Osteocyte (in vitro differentiated cells): ENCODE measurements at places on chromosomes 4 and X. TPM values are rescaled to one million over a fixed set of nuclear protein-coding genes. Genes with fewer than 3 reads are reported as not detected.

Gene GIMD1
- total RNA-seq: not detected in 2 replicates

Gene EDA
- not detected in 2 replicates for total RNA-seq

DNA sequence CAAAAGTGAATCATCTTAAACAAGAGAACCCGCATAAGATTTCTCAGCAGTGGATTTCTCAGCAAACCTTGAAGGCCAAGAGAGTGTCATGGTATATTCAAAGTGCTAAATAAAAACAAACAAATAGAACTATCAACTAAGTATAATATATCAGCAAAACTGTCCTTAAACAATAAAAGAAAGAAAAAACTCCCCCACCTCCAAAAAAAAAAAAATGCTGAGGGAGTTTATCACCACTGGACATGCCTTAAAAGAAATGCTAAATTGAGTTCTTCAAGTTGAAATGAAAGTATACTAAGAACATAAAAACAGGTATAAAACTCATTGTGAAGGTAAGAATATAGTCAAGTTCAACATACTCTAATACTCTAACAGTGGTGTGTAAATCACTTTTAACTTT, 53.9 kb upstream of the EPGN start:
- H3K4me3 ChIP-seq: no peak overlapping the region
- peaks cover 4% of the 10 kb centered on the region for H3K4me1 ChIP-seq
- peaks cover 12% of the 10 kb centered on the region for H3K36me3 ChIP-seq
- H3K27me3 ChIP-seq: no peaks in the 10 kb centered on the region
- DNase-seq: no peak
- no peak overlapping the region for H3K27ac ChIP-seq

GRCh38 chr4:17128268-17128667, 229.8 kb upstream of the LDB2 start:
- no peak for DNase-seq
- no peaks in the 10 kb centered on the region for H3K36me3 ChIP-seq
- H3K4me3 ChIP-seq: no peak overlapping the region
- H3K4me1 ChIP-seq: peaks cover 8% of the 10 kb centered on the region
- no peak overlapping the region for H3K27ac ChIP-seq
- H3K27me3 ChIP-seq: no peaks in the 10 kb centered on the region

- no peak overlapping the region for H3K4me3 ChIP-seq
- no peak for DNase-seq
- no peaks in the 10 kb centered on the region for H3K4me1 ChIP-seq
- H3K27ac ChIP-seq: no peak overlapping the region
- H3K36me3 ChIP-seq: no peaks in the 10 kb centered on the region
Observed at GRCh38 chr4:140515423-140515822, 8.5 kb upstream of the ELMOD2 start.

DNA sequence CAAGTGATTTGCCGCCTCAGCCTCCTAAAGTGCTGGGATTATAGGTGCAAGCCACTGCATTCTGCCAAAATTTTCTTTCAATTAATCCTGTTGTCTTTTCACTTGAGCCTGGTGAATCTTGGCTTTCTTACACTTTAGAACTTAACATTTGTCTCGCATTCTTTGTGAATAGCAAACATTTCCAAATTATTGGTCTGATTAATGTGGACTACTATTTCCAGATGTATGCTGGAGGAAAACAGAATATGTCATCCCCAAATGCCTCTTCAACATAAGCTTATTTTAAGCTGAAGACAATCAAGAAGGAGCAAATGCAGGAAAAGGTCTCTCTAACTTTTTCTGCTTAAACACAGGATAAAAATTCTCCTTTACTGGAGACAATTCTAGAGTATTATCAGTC, 233.4 kb downstream of the PPP4R3C start:
- H3K4me1 ChIP-seq: no peaks in the 10 kb centered on the region
- no peaks in the 10 kb centered on the region for H3K27me3 ChIP-seq
- no peak overlapping the region for H3K27ac ChIP-seq
- DNase-seq: no peak

GRCh38 chrX:129785160-129785947, 5.6 kb downstream of the SASH3 start:
- no peak overlapping the region for H3K4me3 ChIP-seq
- no peaks in the 10 kb centered on the region for H3K36me3 ChIP-seq
- DNase-seq: no peak
- H3K27me3 ChIP-seq: no peaks in the 10 kb centered on the region
